CD8-positive, alpha-beta T cell (primary cell): ENCODE measurements at places on chromosomes 13 and 19.

GRCh38 chr19:45995715-45996385 lies 583 bp downstream of the CCDC61 start:
- DNase-seq = no peak

DNA sequence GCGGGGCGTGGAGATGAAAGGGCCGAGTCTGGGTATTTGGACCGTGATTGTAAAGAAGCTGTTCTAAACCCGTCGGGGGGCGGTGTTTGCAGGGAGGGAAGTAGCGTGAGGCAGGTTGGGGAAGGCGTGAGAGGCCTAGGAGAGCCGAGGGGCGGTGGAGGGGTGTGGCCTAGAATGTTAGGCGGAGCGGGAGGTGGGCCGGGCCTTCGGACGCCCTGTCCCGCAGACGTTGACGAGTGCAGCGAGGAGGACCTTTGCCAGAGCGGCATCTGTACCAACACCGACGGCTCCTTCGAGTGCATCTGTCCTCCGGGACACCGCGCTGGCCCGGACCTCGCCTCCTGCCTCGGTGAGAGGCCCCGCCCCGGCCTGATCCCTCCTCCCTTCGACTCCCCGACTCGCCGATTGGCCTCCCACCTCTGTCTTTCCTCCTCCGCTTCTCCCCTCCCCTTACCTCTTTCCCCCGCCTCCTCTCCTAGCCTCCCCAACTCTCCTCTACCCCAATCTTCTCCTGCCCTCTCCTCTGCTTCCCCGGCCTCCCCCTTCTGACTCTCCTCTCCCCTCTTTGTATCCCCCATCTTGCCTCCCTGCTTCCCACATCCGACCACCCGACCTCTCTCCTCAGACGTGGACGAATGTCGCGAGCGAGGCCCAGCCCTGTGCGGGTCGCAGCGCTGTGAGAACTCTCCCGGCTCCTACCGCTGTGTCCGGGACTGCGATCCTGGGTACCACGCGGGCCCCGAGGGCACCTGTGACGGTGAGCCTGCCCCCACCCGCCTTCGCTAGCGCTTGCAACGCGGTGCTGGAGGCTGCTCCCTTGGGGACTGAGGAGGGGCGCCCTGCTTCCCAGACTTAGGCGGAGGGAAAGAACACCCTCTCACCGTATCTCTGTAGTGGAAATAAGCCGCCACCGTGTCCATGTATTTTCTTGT lies 12.8 kb downstream of the LTBP4 start:
- DNase-seq = peak; percentile 87

DNA sequence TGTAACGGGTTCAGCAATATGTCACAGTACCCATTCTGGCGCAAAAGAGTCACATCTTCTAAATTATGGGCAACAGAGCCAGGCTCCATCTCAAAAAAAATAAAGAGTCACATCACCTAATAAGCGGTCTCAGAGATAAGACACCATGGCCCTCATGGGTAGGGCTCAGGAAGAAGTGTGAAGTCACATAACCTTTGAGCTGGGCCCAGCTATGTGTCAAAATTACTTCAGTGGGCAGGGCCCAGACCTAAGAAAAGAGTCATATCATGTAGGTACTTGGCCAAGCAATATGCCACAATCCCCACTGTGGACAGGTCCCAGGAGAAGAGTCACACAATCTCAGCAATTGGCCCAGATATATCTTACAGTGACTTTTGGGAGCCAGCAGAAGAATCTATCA lies 11.4 kb upstream of the ZNF91 start:
- no peak for DNase-seq

GRCh38 chr19:1247748-1248138 lies 640 bp upstream of the MIDN start:
- DNase-seq = no peak

GRCh38 chr13:98374750-98375149 lies 197.7 kb upstream of the RNF113B start:
- DNase-seq = no peak
